Mesangial cell (primary cell): ENCODE measurements at places on chromosomes 7 and 10. TPM values are rescaled to one million over a fixed set of nuclear protein-coding genes. Genes with fewer than 3 reads are reported as not detected.

PBLD gene
- total RNA-seq: 1.8 and 7.6 TPM in 2 replicates

CYP2C19 gene
- not detected in 2 replicates for total RNA-seq

FKBP6 gene
- total RNA-seq: 0.16 TPM in 1 of 2 replicates, not detected in the other

SLC26A3 gene
- total RNA-seq: not detected in 2 replicates

PAPSS2 gene
- 13.7 and 33.9 TPM in 2 replicates for total RNA-seq

INMT gene
- 0.13 TPM in 1 of 2 replicates, not detected in the other for total RNA-seq

TAS2R16 gene
- not detected in 2 replicates for total RNA-seq

LBX1 gene
- not detected in 2 replicates for total RNA-seq

PLA2G12B gene
- total RNA-seq: not detected in 2 replicates

NKX2-3 gene
- not detected in 2 replicates for total RNA-seq

HTR7 gene
- total RNA-seq: 0.13 and 0.49 TPM in 2 replicates

C10orf90 gene
- total RNA-seq: not detected in 2 replicates

UNC5B gene
- total RNA-seq: 2.9 and 16.1 TPM in 2 replicates

RBM20 gene
- 1.4 and 1.6 TPM in 2 replicates for total RNA-seq

VWDE gene
- 0.38 TPM in 1 of 2 replicates, not detected in the other for total RNA-seq

RAPGEF5 gene
- total RNA-seq: 0.16 and 0.51 TPM in 2 replicates

DDC gene
- not detected in 2 replicates for total RNA-seq

CDH23 gene
- under 0.01 and 0.13 TPM in 2 replicates for total RNA-seq

SPDYE16 gene
- total RNA-seq: not detected in 2 replicates

MMRN2 gene
- total RNA-seq: 0.13 and 0.16 TPM in 2 replicates

NEUROG3 gene
- total RNA-seq: not detected in 2 replicates

C7orf33 gene
- not detected in 2 replicates for total RNA-seq

NANOS1 gene
- total RNA-seq: 0.81 and 1.9 TPM in 2 replicates

TRPV6 gene
- total RNA-seq: not detected in 2 replicates

FMC1 gene
- 7.3 and 9.9 TPM in 2 replicates for total RNA-seq

BICC1 gene
- total RNA-seq: 68.8 and 186 TPM in 2 replicates

UNCX gene
- total RNA-seq: not detected in 2 replicates

TAX1BP1 gene
- total RNA-seq: 25.0 and 32.9 TPM in 2 replicates

TBC1D12 gene
- total RNA-seq: 3.7 and 8.2 TPM in 2 replicates

CPVL gene
- 4.1 and 10.3 TPM in 2 replicates for total RNA-seq

NKX1-2 gene
- total RNA-seq: not detected in 2 replicates

OR2A42 gene
- under 0.01 and 0.49 TPM in 2 replicates for total RNA-seq

SPDYE5 gene
- not detected in 2 replicates for total RNA-seq

TAS2R3 gene
- 0.25 TPM in 1 of 2 replicates, not detected in the other for total RNA-seq

ZSCAN25 gene
- total RNA-seq: 7.3 and 8.4 TPM in 2 replicates

VPS50 gene
- total RNA-seq: 9.3 and 14.1 TPM in 2 replicates

UTF1 gene
- total RNA-seq: not detected in 2 replicates

SLC18A3 gene
- under 0.01 and 0.13 TPM in 2 replicates for total RNA-seq

MBL2 gene
- total RNA-seq: not detected in 2 replicates

SHTN1 gene
- total RNA-seq: 6.2 and 8.7 TPM in 2 replicates

SPDYE6 gene
- not detected in 2 replicates for total RNA-seq

ARHGAP19 gene
- total RNA-seq: 6.0 and 9.0 TPM in 2 replicates

MMD2 gene
- total RNA-seq: not detected in 2 replicates

ZNF37A gene
- total RNA-seq: 2.9 and 4.4 TPM in 2 replicates

A1CF gene
- total RNA-seq: not detected in 2 replicates

GDF10 gene
- total RNA-seq: 0.13 TPM in 1 of 2 replicates, not detected in the other

NEBL gene
- total RNA-seq: 0.33 and 3.3 TPM in 2 replicates
